Stimulated activated CD4-positive, alpha-beta T cell treated with anti-CD3 and anti-CD28 coated beads, Interleukin-1b, Interleukin-23, amount 100 ng/mL, for 4 hours (primary cell): ENCODE measurements at places on chromosomes 3 and 15.

DNA sequence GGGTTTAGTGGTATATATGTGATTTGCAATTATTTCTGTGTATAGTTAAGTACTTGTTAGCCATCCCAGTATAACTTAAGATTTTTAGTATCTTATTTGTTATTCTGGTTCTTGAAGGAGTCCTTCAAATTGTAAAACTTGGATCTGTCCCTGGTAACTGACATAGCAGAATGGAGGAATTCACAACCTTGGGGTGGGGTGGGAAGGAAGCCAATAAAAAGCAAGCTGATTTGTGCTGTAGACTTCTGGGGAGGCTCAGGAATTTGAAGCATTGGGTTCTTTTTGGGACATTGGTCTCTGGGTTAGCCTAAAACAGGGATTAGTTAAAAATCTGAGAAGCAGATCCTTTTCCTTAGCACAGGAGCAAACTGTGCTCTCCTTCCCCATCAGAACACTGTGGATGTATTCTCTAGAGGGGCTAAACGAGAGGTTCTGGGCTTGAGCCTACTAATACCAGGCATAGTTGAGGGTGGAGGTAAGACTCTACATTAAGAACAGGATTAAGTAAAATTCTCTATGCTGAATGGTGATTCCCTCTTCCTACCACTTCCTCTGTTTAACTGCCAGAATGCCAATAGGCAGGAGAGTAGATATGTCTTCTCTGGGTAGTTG lies 42.2 kb downstream of the GMPS start:
- DNase-seq, result no peak

DNA sequence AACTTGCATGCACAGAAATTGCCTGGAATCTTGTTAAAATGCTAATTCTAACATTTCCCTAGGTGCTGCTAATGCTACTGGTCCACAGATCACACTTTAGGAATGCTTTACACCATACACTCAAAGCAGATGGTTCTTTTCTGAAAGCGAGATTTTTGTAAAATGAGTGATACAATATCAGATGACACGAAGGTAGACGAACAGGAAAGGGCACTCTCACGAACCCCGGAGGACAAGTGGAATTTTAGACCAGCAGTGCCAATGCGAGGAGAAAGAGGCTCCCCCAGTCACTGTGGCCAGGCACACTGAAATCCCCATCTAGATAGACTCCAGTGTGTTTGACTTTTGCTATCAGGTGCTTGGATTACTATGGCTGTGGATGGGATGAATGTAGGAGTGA lies 21.0 kb downstream of the FAIM start:
- DNase-seq, result no peak

DNA sequence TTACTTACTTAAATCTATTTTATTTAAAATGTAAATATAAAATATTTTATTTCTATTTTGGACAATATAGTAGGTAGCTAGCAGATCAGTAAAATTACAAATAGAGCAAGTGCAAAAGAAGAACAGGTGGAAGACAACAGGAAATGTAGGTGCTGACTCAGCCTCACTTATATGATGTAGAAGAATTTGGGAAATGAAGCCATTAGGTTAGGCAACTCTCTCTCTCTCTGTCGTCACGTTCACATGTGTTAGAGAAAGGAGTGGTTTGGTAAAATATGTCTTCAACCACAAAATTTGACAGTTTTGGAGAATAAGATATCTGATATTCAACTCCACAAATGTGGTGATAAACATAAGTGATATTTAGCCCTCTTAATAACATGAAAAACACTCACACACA lies 532.5 kb upstream of the KCNMB2 start:
- no peak for DNase-seq

DNA sequence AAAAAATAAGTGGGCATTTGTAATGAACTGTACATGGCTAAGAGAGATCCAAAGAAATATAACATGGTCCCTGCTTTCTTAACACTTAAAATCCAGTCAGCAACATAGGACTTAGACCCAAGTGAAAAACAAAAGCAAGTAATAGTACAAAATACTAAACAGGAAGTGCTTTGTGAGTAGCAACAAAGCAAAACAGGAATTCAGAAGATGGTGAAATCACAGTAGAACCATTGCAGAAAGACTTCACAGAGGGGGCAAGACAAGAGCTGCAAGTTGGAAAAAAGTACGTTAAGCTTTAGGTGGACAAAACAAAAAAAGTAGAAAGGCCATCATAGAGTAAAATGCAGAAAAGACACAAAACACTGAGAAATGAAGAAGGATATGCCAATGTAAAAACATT lies 116.0 kb downstream of the TBC1D5 start:
- no peak for DNase-seq

DNA sequence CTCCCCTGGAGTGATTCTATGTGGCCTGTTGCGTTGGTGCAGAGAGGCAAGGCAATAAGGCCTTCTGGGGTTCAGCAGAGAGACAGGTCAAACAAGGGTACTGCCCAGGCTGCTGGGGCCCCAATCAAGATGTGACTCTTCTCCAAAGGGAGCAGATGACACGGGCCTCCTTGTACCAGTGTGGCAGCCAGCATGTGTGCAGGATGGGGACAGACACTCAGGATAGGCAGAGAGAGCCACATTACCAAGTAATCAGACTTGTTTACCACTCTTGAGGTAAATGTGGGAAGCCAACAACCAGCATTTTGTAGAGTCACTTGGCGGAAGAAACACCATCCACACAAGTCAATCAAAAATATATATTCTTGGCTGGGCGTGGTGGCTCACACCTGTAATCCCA lies 95.3 kb upstream of the DLG1 start:
- no peak for DNase-seq

GRCh38 chr15:50166216-50166615 lies 15.8 kb upstream of the SLC27A2 start:
- DNase-seq, result no peak

GRCh38 chr3:119257654-119258410 lies 17.2 kb upstream of the B4GALT4 start:
- no peak for DNase-seq

GRCh38 chr3:36741285-36741684 lies 23.1 kb downstream of the DCLK3 start:
- DNase-seq, result no peak

DNA sequence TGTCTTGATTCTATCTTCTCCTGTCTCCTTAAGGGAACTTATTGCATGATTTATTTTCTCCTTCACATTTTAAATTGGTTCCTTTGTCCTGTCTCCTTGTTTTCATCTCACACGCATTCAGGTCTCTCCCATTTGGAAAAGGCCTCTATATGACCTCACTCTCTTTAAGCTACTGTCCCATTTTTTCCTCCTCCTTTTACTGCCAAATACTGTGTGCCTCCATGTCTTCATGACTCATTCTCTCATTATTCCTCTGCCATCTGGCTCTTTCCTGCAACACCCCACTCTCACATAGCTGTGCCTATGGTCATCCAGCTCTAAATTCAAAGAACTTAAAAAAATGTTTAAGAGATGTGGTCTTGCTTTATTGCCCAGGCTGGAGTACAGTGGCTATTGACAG lies 48.0 kb downstream of the TYRO3 start:
- no peak for DNase-seq

- DNase-seq, result no peak
Measured at GRCh38 chr3:152621006-152621868, 213.7 kb upstream of the P2RY1 start.

GRCh38 chr3:168794427-168794826 lies 698.7 kb upstream of the GOLIM4 start:
- no peak for DNase-seq

- no peak for DNase-seq
Measured at GRCh38 chr3:42612217-42612616, 11.7 kb downstream of the NKTR start.

DNA sequence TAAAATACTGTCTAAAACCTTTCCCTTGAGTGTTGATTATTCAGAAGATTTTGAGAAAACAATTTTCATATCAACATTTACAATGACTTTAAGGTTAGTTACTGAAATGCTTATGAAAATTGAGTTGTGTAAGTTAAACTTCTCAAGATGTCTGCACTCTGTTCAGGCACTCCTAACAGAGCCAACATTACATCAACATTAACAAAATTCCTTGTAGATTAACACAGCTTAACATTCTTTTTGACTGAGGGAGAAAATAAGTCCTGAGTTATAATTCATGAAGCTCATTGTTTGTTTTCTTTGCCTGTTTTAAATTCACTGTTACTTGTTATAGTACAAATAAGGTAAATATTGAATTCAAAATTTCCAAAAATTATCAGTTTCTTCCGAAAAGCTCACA lies 9.0 kb downstream of the ACKR4 start:
- DNase-seq, result no peak

DNA sequence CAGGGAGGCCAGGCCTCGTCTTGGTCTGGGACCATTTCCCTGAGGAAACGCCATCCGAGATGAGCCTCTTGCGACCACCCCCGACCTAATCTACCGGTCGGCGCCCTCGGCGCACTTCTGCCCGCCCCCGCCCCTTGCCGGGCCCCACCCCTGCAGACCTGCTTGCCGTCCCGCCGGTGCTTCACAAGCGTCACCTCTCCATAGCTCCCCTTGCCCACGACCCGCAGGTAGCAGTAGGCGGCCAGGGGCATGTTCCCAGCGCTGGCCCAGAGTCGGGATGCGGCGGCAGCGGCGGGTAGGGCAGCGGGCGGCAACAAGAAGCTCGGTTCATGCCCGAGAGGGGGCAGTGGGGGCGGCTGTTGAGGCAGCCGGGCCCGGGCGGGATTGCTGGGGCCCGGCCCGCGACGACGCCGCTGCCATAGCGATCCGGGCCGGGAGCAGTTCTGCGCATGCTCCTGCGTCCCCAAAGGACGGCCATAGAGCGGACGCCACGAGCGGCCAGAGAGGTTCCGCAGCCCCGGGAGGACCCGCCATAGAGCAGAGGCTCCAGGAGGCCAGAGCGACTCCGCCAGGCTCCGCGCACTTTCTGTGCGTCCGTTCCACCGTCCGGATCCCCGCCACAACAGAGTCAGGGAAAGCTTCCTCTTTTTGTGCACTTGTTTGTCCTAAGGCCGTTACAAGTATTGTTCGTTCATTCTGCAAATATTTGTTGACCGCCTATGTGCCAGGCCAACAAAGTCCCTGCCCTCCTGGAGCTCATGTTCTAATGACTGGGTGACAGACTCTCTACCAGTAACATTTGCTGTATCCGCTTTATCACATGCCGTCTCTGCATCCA lies at the start of gene NEK4:
Gene NEK4 (minus strand): TSS at position 445 of the 838 bp plus-strand sequence. CDS start 194 bp downstream, at position 251.
- DNase-seq, result peak; percentile 64

DNA sequence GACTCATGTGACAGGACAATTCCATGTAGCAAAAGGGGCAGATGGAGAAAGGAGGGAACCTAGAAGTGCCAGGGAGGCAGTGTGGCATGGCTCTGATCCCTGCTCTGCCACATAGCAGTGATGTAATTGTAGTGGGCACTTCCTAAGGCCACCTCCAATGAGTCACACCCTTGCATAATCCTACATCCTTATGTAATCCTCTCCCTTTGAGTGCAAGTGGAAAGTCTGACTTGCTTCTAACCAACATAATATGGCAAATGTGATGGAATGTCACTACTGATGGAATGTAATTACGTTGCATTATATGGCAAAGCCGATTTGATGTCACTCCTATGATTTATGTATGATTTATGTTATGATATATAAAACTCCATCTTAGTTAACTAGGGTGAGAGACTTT lies 72.9 kb upstream of the ATP2C1 start:
- no peak for DNase-seq

GRCh38 chr3:12796171-12797123 lies at the start of gene CAND2:
Gene CAND2 (plus strand): TSS chr3:12796680. CDS start chr3:12796721, 41 bp downstream.
- peak; percentile 15 for DNase-seq

DNA sequence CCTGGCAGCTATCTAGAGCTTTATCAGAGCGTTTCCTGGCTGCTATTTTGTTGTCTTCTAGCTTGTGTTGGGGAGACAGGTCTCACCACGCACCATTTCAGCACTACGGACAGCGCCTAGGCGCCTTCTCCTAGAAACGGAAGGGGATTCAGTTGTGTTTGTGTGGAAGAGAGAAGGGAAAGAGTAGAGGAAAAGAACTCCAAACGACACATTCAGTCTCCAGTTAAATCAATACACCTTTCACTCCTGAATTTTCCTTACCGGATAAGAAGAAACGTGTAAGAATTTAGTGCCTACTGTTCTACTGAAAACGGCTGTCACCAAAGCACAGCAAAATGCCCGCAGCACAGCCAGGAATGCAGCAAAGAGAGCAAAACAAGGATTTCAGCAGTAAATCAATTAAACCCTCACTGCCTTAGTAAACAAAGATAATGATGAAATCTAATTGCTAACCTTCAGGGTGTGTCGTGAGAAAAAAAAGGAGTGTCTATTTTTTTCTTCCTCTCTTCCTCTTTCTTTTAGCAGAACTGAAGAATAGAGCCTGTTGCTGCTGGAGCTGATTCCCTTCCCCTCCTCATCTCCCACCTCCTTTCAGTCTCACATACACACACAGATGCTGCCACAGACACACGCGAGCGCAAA lies 412 bp upstream of the CTXN2 start:
- peak; percentile 10 for DNase-seq

GRCh38 chr15:98599909-98600691 lies 48.2 kb upstream of the IGF1R start:
- DNase-seq, result peak; percentile 10

DNA sequence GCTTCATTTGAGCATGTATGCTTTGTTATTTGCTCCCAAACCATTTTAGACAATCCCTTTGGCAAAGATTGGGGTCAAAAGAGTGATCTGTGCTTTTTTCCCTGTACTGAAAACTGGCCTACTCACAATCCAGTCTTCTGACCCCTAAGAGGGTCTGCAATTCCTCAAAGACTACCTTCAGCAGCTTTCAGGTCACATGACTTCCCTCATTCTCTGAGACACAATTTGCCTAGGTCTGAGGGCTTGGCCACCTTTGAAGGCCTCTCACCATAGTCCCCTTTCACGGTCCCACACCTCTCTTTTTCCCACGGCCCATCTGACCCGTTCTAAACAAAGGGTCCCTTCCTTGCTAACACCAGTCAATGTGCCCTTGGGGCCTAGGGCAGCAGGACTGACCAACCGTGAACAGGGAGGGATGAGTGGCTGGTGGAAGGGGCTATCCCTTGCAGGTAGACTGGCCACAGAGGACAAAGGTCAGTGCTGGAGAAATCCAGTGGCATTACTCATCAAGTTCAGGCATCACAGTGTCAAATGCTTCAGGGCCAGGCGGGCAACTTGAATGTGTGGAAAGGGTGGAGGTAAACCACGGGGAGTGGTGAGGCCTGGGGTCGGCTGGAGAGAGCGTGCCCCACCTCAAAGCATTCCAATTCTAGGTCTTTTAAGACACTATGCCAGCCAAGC lies 10.8 kb downstream of the RASL12 start:
- no peak for DNase-seq

- no peak for DNase-seq
Measured at GRCh38 chr3:16871915-16872842, 12.6 kb upstream of the PLCL2 start.

- DNase-seq, result no peak
Measured at GRCh38 chr3:38111696-38112377, 25.1 kb downstream of the ACAA1 start.
